Activated T-cell treated with anti-CD3 and anti-CD28 coated beads for 24 hours (primary cell): ENCODE measurements at places on chromosomes 16 and 17.

GRCh38 chr16:52747088-52747595, 200.2 kb upstream of the TOX3 start:
- DNase-seq, result no peak

GRCh38 chr17:61863801-61864126, 436 bp upstream of the BRIP1 start:
- no peak for DNase-seq

DNA sequence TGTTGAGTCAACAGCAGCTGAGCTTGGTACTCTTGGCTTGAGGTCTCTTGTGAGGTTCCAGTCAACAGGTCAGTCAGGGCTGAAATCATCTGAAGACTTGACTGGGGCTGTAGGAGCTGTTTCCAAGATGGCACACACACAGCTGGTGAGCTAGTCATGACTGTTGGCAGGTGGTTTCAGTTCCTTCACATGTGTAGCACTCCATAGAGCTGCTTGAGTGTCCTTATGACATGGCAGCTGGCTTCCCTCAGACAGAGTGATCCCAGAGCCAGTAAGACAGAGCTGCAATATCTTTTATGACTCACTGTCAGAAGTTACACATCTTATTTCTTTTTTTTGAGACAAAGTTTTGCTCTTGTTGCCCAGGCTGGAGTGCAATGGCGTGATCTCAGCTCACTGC, 19.5 kb upstream of the GAS7 start:
- no peak for DNase-seq

DNA sequence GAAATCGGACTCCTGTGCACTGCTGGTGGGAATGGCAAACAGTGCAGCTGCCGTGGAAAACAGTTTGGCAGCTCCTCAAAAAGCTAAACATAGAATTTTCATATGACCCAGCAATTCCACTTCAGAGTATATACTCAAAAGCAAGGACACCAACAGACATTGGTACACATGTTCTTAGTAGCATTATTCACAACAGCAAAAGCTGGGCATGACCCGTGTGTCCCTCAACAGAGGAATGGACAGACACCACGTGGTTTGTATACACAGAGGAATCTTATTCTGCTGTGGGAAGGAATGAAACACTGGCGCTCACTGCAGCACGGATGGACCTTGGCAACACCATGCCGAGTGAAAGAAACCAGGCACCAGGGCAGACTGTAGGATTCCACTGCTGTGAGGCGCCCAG, 16.0 kb downstream of the NPTX1 start:
- no peak for DNase-seq

- DNase-seq, result peak; percentile 84
Measured at GRCh38 chr17:40559954-40560591, 5.2 kb downstream of the CCR7 start.

- no peak for DNase-seq
Measured at GRCh38 chr16:53924331-53925106, 220.6 kb downstream of the FTO start.

DNA sequence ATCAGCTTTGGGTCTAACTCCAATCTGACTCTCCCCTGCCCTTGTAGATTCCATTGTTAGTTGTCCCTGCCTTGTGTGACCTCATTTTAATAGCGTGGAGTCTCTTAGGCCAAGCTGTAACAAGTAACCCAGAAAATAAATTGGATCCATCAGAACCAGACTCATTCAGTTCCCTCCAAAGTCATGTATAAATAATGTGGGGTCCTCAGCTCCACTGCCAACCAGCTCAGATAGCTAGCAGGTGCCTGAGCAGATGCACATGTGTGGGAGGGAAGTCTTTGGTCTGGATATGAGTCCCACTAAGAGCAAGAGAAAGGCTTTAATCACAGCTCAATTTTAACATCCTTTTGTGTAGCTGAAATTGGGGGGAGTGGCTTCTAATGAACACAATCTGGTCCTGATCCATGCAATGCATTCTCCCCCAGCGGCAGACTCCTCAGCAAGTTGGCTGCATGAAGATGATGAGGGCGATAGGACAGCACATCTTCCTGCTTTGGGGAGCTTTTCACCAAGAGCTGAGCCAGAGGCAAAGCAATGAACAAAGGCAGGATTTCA, 151.6 kb downstream of the ABCC12 start:
- DNase-seq, result no peak

- no peak for DNase-seq
Measured at GRCh38 chr17:13967416-13967815, 101.9 kb upstream of the COX10 start.

- DNase-seq, result no peak
Measured at GRCh38 chr16:50946606-50947005, 204.5 kb downstream of the SALL1 start.

GRCh38 chr16:53849585-53849984, 145.6 kb downstream of the FTO start:
- no peak for DNase-seq

GRCh38 chr16:85420501-85421337, 192.4 kb upstream of the GSE1 start:
- peak; percentile 66 for DNase-seq

- DNase-seq, result no peak
Measured at GRCh38 chr17:7508145-7508544, 24.0 kb downstream of the POLR2A start.

DNA sequence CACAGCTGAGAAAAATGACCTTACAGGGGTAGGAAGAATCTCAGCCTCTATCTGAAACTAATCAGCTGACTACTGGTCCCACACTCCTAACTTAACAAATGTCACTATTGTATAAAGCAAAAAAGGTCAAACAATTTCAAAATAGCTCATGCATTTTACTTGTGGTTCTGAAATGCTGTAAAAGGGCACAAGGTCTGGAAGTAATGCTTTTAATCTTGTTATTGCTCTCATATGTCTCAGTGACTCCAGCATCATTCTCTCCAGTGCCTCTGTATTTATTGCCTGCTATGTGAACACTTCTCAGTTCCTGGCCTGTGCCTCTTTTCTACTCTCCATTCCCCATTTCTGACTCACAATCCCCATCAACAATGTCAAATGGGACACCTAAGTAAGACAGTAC, 937.7 kb downstream of the CDH11 start:
- DNase-seq, result no peak

GRCh38 chr17:31690151-31690551, 168.9 kb downstream of the COPRS start:
- no peak for DNase-seq

DNA sequence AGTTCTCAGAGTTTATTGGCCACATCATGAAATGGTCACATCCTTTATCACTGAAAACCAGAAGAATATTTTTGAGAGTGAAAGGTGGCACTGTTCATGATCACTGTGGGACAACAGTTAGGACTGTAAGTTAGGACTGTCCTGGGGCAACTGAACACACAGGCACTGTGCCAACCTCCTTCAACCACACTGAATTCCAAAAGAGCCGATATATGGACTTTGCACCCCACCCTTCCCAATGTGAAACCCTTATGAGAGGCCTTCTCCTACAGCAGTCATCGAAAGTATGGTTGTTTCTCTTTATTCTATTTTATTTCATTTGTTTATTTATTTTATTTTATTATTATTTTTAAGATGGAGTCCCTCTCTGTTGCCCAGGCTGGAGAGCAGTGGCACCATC, 353.5 kb downstream of the TOX3 start:
- DNase-seq, result no peak

DNA sequence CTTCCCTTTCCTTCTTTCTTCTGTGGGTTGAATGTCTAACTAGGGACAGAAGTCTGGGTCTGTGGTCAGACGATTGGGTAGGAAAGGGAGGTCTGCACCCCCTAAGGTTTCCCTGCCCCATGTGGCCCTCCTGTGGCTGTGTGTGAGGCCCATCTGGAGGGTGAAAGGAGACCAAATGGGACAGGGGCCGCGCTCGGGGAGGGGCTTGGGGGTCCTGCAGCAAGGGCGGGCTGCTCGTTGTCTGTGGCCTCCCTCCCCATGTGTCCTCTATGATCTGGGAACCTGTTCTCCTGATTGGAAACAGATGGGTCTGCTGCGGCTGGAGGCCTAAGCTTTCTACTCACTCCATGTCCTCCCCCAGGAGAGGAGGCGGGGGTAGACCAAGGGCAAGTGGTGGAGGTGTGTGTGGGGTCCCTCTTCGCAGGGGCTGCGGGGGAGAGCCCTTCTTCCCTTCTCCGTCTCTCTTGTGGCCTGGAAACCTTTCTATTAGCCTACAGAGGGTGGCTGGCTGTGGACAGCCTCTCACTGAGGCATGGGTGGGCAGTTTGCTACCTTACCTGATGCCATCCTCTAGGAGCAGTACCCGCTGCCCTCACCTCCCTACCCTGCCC, 18.6 kb downstream of the IGFBP4 start:
- DNase-seq, result no peak

DNA sequence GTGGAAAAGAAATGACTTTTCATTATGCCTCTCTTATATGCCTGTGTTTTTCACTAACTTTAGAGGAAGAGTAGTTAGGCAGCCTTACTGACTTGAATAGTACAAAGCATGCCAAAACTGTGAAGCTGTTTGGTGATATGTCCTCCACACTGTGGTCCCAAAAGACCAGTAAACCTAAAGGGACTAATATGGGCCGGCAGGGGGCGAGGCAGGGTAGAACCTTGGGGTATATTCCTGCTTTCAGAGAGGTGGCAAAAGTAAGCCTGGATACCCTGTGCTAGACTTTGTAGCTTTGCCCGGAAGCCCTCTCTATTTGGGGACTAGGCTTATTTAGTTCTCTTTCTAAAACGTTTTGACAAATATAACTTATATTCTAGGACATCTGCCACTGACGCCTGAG, 36.5 kb upstream of the VWA3A start:
- no peak for DNase-seq

GRCh38 chr17:39073353-39073752, 78.1 kb downstream of the PLXDC1 start:
- DNase-seq, result no peak

DNA sequence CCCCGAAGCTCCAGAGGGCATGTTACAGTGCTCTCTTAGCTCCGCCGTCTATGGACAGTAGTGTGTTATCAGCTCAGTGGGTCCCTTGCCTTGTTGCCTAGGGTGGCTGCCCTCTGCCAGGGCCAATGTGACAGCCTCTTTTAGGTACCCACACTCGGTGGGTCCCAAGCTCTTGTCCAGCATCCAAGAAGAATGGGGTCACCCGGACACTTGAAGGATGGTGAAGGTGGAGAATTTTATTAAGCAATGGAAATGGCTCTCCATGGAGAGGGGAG, 57.0 kb downstream of the RNF213 start:
- DNase-seq, result no peak

DNA sequence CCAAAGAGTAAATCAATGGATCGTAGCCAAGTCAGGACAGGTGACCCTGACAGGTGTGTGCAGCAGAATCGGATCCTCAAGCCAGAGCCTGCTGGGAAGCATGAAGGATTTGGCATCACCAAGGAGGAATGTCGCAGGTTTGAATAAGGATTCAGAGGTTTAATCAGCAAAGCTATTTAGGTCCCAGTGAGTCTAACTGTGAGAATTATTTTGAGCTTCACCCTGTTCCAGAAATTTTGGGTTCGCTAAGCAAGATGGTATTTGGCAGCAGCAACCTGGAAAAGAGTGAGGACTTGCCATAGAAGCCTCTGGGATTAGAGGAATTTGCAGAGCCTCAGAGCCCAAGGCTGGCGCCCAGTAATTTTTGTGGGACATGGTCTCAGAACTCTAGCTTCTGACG, 173.0 kb downstream of the CCDC182 start:
- DNase-seq, result no peak

DNA sequence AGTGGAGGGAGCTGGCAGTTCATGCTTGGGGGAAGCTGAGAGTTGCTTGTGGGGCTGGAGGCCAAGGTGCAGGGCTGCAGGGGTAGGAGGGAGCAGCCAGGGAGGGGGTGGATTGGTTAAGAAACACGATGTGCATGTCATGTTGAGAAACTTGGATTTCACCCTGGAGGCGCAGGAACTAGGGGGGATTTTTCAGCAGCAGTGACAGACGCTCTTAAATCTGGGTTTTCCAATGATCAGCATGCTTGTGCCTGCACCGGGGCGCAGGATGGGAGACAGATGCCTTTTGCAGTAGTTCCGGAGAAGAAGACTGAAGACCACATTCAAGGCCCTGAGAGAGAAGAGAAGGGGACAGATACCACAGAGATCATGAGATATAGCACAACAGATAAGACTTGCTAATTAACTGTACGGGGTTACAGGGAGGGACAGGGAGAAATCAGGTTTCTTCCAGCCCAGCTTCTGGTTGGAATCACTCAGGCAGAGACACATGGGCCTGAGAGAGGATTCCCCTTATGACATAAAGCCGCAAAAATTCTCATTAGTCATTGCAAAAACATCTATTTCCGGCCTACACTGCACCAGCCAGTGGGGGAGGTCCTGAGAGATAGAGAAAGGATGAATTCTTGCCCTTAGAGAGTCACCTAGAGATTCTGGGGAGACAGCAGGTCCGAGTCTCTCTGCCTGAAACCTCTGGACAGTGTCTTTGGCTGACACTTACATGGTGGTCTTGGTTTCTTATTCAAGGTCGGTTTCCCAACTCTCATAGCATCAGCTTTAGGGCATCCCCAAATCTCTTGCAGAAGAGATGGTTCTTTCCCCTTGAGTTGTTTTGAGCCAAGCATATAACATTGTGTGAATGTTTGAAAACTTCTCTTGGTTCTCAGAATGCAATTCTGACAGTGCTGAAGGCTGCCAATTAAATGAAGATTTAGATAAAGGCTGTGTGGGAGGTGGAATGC, 27.1 kb downstream of the CDH13 start:
- peak; percentile 42 for DNase-seq

- DNase-seq, result no peak
Measured at GRCh38 chr17:30555942-30556341, 78.7 kb downstream of the GOSR1 start.

DNA sequence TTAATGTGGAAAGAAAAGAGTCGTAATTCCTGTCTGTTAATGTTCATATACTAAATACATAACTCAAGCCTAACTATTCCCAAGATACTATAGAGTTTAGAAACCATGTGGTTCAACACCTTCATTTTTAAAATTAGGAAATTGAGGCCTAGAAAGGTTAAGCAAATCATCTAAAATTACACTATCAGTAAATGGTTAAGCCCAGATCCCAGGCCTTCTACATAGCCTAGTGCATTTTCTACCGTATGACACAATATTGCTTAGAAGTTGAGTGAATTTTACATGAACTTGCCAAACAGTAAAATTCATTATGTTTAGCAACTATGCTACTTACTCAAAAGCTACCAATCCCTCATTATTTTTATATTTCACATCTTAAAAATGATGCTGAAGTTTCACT, 6.8 kb downstream of the NACA2 start:
- DNase-seq, result no peak

GRCh38 chr17:14078027-14078426, 8.7 kb downstream of the COX10 start:
- DNase-seq, result no peak

DNA sequence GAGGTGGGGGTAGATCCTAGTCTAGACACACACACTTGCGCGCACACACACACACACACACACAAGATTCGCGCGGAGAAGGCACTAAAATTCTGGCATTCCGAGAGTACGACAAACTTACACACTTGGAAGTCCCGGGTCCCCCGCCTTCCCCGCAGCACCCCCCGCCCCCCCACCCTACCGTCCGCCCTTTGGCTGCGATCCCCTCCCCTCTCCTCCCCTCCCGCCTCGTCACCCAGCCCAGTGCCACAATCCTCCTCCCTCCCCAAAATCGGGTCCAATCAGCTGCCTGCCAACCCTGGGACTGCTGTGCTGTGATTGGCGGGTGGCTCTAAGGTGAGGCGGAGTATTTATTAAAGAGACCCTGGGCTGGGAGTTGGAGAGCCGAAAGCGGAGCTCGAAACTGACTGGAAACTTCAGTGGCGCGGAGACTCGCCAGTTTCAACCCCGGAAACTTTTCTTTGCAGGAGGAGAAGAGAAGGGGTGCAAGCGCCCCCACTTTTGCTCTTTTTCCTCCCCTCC, at the start of gene SOX9:
TSS of gene SOX9 (plus strand) at position 379 of the 522 bp plus-strand sequence. CDS start 372 bp downstream, outside the sequence.
- no peak for DNase-seq

- DNase-seq, result no peak
Measured at GRCh38 chr17:47335101-47335936, 11.6 kb downstream of the EFCAB13 start.

GRCh38 chr16:30077656-30078055, 1.9 kb downstream of the PPP4C start:
- DNase-seq, result no peak
